NCI-H1694 treated with DMSO at 0.1 percent for 48 hours (cell line): ENCODE measurements at places on chromosomes 6 and 20.

GRCh38 chr6:170253910-170254269, 37.0 kb downstream of the DLL1 start:
- DNase-seq, result no peak

- no peak for DNase-seq
These were observed 90.3 kb downstream of the TCP11 start for GRCh38 chr6:35050757-35051330.

DNA sequence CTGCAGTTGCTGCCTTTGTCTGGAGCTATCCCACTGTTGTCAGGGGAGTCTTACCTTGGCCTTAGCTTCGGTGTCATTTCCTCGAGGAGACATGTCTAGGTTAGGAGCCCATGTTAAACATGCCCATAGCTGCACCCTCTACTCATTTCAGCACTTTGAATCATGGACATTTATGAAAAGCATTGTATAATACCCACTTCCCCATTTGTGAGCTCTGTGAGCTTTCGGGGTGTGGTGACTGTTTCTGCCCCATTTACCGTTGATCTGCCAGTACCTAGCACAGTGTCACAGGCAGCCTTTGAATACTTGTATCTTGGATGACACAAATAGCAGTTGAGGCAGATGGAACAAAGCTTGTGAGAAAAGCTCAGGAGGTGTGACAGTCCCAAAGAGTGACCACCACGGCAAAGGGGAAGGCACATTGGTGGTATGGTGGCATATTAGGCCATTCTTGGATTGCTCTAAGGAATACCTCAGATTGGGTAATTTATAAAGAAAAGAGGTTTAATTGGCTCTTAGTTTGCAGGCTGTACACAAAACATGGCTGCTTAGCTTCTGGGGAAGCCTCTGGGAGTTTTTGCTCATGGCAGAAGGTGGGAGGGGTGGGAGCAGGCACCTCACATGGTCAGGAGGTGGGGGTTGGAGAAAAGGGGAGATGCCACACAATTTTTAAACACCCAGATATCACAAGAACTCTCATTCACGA, 42.0 kb downstream of the JARID2 start:
- DNase-seq, result no peak

- DNase-seq, result no peak
These were observed 44.7 kb upstream of the SIRPG start for GRCh38 chr20:1702328-1702727.

- DNase-seq, result no peak
These were observed 1.2 kb downstream of the DDR1 start for GRCh38 chr6:30885481-30885998.

DNA sequence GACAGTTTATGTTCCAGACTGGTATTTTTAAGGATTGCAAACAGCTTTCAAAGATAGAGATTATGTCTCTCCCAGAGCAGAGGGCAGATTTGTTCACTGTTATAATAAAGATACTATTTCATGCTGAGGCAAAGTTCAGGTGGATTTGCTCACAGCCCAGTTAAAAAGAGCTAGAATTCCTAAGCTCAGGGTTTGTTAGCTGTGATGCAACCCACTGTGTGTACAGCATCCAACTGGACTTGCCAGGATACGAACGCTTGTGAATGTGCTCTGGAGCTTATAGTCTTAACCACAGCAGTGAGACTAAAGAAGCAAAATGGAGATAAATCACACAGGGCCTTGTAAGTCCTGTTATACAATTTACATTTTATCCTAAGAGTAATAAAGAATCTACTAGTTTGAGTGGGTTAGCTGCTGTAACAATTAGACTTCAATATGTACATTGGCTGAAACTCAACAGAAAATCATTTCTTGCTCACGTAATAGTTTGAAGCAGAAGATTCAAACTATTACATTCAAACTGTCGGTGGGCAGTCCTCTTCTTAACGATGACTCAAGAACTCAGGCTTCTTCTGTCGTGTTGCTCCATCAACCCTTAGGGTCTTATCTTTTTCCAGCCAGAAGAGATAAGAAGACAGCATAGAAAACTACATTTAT, 204.0 kb upstream of the PLN start:
- no peak for DNase-seq

DNA sequence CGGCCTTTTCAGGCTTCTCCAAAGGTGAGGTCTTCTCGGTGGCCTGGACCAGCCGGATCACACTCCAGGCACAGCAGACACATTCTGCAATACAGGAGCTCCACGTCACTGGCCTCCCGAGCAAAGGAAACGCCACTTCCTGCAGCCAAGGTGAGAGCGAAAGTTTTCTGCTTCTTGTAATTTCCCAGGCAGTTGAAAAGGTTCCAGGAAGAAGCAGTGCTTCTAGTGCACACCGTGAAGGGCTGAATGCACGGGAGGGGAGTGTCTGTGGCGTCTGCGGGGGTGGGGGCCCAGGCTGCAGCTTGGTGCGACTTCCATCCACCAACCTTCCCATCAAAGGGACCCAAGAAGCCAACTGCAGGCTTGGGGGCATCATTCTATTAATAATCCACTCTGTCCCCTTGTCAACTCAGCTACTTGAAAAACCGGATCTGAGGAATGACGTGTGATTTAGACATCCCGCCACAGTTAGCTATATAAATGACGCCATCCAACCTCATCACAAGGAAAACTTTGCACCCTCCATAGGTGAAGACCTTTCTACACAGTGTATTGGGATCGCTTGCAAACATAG, 61.1 kb downstream of the NFATC2 start:
- DNase-seq, result no peak

DNA sequence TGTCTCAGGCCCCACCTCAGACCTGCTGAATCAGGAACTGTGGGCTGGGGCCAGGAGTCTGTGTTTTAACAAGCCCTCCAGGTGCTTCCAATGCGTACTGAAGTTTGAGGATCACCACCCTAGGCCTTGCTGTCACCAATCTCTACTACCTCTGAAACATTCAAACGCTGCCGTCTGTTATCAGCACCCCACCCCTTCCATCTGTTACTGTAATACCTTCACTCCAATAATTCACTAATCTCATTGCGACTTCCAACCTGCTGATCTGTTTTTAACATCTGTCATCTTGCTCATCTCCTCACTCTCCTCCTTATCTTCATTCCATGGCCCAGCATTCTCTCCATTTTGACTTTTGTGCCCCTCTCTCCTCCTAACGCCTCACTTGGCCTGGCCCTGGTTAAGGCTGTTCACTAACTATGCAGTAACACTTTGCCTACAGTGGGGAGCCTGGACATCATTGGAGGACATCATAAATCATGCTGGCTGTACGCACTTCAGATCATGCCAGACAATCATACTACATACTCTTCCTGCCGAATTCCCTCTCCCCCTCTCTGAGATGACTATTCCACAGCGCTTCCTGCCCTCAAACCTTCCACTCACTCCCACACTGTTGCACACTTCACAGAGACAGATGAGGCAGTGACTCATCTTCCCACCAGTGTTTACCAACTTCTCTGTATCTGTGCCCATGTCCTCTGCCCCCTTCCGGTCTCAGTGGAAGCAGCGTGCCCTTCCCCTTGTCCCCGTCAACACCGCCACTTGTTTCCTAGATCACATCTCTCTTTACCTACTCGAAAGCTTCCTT, 3.0 kb upstream of the GUCA1B start:
- DNase-seq, result peak; percentile 11

DNA sequence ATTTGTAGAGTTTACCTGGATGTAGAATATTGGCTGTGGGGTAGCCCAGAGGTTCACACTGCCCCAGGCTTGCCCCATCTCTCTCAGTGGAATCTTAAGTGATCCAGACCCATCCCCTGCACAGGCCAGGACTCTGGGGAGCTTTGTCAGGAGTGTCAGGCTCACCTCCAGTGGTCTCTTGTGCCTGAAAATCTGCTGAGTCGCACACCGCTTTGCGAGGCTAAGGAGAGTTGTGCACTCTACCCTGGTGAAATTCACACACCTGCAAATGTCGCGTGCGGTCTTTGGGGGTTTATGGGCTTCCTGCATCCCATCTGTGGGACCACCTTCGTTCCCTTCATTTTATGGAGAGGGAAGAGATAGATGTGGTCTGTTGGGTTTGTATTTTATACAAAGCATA, 63.6 kb upstream of the KIF25 start:
- DNase-seq, result no peak

- DNase-seq, result no peak
These were observed 4.9 kb upstream of the TRIM39 start for GRCh38 chr6:30321692-30322388.

DNA sequence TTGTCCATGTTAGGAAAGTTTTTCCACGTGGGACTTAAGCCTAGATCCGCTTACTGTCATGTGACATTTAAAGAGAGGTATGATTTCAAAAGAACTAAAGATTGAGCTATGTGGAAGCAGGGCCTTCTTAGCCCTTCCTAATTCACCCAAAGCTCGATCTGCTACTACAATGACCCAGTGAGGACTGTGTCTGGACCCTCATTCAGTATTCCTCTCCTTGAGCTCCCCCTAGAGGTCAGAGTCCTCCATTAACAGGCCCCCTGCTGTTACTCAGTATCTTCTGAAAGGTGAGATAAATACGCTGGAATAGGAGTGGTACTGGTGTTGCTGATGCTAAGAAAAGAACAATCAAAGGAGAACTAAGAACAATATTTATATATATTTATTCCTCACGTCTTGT, 414.0 kb downstream of the GJA1 start:
- DNase-seq, result peak; percentile 24

GRCh38 chr6:121338366-121338765, 4.1 kb upstream of the TBC1D32 start:
- DNase-seq, result no peak

DNA sequence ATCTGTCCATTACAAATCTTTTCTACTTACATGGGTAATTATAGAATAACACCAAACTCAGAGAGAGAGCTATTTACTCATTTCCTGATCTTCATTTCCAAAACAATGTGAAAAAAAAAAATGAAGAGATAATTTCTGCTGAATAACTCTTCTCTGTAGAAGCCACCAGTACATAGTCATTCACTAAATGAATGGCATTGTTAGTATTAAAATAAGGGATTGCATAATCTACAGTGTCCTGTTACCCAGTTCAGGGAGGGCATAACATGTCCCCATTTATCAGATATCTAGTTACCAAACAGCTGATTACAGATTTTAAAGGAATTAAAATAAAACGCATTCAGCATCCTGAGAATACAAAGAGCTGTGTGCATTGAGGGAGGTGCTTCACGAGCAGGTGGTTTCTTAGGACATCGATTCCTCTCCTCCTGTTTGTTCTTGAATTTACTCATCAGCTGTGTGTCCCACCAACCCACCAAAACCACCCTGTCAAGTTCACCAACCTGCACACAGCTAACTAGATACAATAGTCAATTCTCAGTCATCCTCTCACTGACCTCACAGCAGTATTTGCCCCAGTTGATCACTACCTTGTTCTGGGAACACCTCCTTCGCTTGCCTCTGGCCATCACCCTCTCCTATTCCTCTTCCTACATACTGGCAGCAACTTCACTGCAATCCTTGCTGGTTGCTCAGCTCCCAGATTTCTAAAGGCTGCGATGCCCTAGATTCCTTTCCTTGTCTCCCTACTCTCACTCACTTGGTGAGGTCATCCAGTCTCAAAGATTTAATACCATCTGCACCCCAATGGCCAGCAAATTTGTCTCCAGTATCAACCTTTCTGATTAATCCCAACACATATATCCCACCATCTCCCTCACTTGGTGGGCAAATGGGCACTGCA, 18.7 kb downstream of the CNKSR3 start:
- DNase-seq, result no peak

DNA sequence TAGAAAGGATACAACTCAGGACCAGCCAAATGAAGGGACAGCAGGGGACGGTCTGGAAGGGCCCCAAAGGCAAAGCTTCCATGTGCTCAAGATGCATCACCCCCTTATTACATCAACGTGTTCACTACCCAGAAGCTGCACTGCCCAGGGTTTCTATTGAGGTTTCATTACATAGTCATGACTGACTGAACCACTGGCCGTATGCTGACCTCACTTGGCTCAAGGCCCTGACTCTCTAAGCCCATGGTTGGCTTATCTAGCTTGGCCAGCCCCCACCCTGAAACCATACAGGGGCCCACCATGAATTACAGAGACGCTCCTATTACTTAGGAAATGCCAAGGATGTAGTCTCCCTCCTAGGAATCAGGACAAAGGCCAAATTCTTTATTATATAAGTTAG, 179.4 kb downstream of the FOXC1 start:
- no peak for DNase-seq

DNA sequence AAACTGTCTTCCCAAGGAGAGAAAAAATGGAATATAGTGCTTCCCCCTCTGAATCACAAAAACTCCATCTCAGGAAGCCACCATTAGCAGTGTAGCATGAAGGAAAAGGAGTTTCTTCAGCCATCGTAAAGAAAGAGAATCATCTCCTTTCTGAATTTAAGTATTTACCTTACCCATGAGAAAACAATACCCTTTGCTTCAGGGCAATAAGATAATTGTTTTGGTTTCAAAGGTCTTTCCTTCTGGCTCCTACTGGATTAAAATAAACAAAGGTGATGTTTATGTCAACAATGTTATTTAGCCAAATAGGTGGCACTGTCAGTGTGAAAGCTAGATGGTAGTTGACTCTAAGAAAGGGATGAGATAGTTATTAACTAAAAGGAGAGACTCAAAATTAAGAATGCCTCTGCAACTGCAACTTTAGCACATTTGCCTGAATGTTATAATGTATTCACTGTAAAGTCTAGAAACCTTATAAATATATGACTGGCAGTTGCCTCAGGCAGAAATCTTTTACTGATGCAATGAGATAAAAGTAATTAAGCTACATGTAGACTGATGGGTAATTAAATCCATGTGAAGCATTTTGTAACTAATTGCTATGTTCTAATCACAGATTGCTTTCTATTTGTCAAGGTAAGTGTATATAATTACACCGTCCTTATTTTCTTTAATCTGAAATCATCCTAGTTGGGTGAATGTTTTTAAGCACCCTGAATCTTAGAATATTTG, 399.0 kb downstream of the CDKAL1 start:
- no peak for DNase-seq

GRCh38 chr6:105432797-105433196, 29.9 kb upstream of the PREP start:
- DNase-seq, result no peak

GRCh38 chr6:25457516-25457915, 178.3 kb downstream of the CARMIL1 start:
- DNase-seq, result no peak

GRCh38 chr20:40991181-40991889, 37.3 kb upstream of the TOP1 start:
- DNase-seq, result no peak

DNA sequence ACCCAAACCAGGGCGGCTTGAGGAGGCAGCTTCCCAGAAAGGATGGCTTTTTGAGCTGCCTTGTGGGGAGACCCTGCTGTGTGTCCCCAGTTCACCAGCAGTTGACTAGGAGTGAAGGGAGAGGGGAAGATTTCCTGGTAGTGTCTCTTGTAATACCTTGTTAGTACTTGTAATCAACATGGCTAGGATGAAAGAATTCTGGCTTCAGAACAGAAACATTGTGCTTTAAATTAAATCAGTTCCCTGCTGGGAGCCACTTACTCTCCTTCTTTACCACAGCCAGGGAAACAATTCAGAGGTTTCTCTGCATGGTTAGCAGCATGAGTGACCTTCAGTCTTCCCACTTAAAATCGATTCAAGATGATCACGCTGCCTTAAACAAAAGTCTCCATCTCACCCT, 525.4 kb upstream of the ID4 start:
- DNase-seq, result no peak

- no peak for DNase-seq
These were observed 234.2 kb upstream of the ECI2 start for GRCh38 chr6:4369616-4370015.
